ENCODE measurements at places on chromosomes 5 and 9.

GRCh38 chr9:5552301-5552700 lies 42.0 kb downstream of the PDCD1LG2 start:
- no peak for DNase-seq

- DNase-seq, result no peak
Observed at GRCh38 chr5:127292030-127292735, 1.6 kb downstream of the MEGF10 start.

GRCh38 chr5:97388794-97389193 lies 205.7 kb upstream of the RIOK2 start:
- no peak for DNase-seq

DNA sequence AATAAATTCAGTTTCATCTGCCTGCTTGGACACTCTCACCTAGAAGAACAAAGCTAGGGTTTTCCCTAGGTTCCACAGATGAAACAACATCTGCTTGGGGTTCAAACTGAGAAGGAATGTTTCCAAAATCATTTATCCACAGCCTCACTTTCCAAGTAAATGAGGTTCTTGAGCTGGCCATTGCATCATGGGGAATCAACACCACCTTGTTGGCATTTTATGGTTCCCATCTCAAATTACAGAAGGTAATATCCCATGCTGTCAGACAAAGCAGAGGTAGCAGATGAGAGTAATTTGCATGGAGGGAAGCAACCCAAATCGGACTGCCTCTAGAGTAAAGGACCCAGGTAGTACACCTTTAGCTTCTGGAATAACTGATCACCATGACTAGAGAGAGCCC lies 10.5 kb upstream of the NR4A3 start:
- DNase-seq, result no peak

DNA sequence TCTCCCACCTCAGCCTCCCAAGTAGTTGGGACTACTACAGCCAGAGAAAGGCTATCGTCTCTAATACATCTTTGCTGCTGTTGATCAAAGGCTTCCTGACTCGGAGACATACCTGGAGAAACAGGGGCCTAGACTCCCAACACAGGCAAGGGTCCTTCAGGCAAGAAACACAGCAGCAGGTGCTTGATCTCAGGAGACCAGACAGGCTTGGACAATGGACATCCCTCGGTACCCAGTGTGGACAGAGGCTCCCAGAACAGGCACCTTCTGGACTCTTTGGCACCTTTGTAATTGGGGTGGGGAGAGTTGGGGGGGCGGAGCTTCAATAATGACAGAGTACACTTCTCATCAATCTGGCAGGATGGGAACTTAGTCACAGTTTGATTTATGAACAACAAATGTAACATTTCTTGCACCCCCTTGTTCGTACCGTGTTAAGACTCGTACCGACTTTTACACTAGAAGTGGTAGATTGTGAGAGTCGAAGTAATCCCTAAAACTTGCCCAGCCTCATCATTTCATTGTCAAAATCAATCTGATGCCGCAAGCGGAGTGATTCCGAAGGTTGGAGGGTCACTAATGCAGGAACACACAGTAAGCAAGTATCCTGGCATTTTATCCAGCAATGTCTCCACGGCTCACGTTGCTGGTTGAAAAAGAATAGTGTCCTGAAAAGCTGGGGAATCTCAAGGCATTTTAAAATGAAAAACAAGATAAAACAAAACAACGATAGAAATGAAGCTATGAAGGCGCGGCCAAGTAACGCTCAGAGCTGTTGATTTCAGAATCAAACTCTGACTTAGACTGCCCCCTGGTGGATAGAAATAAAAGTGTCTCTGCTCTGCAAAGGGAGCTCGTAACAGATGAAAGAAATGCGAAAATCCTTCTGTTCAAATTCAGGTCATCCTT lies 46.4 kb upstream of the STK32A start:
- DNase-seq, result peak; percentile 5

GRCh38 chr5:113792806-113793205 lies 279.3 kb downstream of the YTHDC2 start:
- no peak for DNase-seq

GRCh38 chr5:14471507-14471906 lies 110.1 kb upstream of the OTULINL start:
- DNase-seq, result no peak

DNA sequence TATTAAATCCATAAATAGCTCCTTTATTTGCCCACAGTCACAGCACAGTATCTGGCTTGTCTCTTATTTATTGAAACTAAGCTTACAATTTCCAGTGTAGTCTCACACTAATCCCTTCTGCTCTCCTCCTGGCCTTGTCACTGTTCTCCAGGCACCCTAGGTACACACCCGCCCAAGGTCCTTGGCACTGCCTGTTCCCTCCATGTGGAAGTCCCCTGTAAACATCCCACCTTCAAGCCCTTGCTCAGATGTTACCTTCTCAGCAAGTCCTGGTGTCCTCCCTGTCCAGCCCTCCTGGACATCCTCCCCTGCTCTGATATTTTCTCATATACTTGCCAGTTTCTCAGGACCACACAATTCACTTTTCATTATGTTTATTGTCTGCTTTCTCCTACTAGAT lies 44.2 kb upstream of the CFAP157 start:
- DNase-seq, result no peak

GRCh38 chr5:11540112-11540511 lies 364.1 kb downstream of the CTNND2 start:
- DNase-seq, result no peak

DNA sequence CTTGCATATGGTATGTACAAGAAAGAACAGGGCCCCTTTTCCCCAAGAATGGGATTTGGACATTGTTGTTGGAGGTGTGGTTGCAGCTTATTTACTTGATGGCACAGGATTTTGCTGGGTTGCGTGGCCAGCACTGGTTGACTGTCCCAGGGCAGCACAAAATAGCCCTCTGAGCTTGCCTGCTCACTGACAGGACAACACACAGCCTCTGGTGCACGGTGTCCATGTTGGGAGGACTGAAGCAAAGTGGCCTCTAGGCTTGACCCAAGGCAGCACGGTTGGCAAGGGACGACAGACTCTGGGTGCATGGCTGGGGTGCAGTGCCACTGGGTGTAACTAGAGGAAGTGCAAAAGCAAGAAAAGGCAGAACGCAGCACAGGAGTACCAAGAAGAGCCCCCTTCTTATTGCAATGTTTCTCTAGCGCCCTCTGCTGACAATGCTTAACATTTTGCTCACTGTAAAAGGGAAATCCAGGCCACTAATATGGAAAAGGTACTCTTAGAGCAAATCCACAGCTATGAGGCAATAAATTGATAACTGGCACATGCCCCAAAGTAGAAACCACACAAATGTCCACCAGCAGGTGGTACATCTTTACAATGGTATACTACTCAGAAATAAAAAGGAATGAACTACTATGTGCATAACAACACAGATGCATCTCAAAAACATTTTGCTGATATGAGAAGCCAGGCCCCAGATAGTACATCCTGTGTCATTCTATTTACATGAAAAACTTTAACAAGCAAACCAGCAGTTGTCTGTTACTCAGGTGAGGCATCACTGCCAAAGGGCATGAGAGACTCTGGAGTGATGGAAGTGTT lies 47.4 kb upstream of the BARX1 start:
- no peak for DNase-seq

DNA sequence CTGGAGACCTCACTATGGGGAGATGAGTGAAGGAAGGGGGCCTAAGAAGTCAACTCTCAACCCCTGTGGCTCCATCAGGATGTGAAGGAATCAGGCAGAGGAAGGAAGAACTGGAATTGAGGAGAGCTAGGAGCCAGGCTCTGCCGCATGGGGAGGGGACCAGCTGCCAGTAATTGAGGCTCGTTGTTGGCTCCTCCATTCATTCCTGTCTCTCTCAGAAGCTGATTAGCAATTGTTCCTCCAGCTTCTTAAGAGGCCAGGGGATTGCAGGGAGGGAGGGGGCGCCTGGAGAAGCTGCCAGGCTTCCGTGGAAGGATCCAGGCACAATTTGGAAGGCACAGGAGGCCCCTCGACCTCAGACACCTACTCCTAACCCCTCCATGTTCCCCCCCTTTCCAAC lies 20.5 kb upstream of the TTLL11 start:
- no peak for DNase-seq

- no peak for DNase-seq
Observed at GRCh38 chr9:16121601-16122286, 568.9 kb downstream of the CCDC171 start.

DNA sequence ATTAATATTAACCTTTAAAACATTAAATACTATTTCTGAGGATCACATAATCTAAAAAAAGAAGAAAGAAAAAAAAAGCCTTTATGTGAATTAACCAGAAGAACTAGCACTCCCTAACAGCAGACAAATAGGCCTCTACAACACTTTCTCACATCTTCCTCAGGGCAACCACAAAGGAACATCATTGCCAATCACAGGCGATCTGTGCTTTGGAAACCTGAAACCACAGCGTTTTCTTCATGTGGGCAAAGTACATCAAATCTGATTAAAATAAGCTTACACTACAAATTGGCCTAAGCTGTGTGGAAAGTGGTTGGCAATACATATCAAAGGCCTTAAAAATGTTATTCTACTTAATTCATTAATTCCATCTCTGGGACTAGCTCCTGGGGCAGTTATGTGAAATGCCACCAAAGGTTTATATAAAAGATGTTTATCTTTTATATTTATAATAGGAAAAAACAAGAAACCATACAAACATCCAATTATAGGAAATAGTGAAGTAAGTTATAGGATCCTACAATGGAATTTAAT lies 184.8 kb upstream of the TBCA start:
- no peak for DNase-seq

DNA sequence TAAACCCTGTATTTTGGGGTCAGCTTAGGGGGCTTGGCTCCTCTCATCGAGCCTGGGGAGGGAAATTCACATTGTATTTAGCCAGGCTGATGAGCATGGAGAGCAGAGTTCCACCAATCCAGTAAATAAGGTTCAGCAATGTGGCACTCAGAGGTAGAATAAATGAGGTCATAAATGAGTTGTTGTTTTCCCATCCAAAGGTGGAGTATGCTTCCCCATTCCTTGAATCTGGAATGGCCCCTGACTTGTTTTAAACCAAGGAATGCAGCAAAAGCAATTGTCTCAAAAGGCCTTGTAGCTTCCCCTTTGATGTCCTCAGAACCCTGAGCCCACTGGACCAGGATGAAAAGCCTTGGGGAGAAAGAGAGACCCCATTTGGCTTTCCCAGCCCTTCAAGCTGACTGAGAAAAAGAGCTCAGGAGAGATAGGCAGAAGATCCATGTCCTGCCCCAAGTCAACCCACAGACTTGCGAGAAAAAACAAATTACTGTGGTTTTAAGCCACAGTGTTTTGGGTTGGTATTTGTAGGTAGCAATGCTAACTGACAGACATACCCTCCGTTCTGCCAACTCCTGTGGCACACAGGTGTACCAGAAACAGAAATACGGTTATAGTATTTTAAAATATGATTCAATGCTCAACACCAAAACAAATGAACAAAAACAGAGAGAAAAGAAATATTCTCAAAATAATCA lies 566.0 kb upstream of the DMAC1 start:
- DNase-seq, result no peak

GRCh38 chr9:38621434-38622287 lies 1.3 kb upstream of the ANKRD18A start:
- DNase-seq, result no peak

- DNase-seq, result no peak
Observed at GRCh38 chr5:77333451-77334123, 123.1 kb downstream of the PDE8B start.

GRCh38 chr5:126624534-126624933 lies 23.8 kb downstream of the PHAX start:
- no peak for DNase-seq

- DNase-seq, result no peak
Observed at GRCh38 chr5:150587856-150588595, 52.4 kb upstream of the SYNPO start.

GRCh38 chr5:75142566-75143136 lies 90.3 kb upstream of the GCNT4 start:
- no peak for DNase-seq

GRCh38 chr5:52878656-52879055 lies 90.9 kb downstream of the ITGA1 start:
- DNase-seq, result no peak

DNA sequence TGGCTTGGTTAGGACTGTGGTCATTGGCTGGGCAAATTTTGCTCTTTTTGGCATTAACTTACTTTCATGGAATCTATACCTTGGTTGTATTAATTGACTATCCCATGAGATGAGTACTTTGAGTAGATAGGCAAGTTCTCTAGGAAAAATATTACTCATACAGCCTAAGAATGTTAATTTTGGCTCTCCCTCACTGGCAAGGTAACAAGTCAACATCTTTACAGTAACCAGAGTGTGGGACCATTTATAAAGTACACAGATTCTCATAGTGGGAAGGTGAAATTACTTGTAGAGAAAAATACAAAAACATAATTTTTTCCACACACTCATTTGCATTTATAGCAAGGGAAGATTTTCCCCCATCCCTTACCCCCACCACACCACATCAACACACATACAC lies 154.6 kb upstream of the ZNF608 start:
- no peak for DNase-seq

DNA sequence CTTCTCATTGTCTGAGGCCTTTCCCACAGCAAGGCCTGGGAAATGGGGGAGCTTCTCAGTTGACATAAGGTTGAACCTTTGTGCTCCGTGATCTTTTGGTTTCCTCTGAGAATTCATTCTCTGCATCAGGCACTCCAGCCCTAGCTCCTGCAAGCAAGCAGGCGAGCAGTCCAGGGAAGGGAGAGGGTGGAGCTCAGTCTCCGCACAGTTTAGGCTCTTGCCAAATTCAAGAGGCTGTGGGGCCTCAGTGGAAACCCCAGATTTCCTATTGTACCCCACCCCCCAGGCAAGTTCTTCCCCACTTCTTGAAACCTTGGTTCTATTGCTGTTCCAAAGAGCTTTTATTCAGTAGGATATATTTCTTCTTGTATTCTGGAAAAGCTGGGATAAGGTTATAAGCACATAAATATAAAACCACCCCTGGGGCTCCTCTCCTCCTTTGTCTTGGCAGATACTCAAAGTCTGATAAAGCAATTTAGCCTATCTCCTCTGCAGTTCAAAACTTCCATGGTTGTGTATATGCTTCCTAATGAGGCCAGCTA lies 147.2 kb downstream of the PDZD2 start:
- no peak for DNase-seq

- no peak for DNase-seq
Observed at GRCh38 chr5:173859408-173860159, 28.6 kb upstream of the CPEB4 start.

Data from stimulated activated CD8-positive, alpha-beta memory T cell treated with anti-CD3 and anti-CD28 coated beads, Interleukin-7, amount 100 ng/mL, for 1 hour (primary cell).